ENCODE measurements at places on chromosomes 6 and 20.

- DNase-seq, result no peak
Observed at GRCh38 chr20:39190666-39191570, 228.8 kb downstream of the DHX35 start.

DNA sequence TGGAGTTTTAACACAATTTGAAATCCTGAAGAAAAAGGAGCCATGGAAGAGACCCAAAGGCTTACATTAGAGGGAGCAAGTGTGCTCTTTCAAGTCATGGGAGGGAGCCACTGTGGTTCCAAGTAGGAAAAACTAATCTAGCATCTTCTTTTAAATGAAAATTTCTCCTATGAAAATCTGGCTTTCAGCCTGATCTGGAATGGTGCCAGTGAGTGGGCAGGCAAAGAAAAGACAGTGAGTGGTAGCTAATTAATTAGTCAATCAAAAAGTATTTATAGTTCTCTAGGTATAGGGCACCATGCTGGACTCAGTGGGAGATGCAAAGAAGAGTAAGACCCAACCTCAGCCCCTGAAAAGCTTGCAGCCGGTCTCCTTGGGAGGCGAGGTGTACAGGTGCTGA is 21.9 kb downstream of the CAP2 start:
- DNase-seq, result no peak

DNA sequence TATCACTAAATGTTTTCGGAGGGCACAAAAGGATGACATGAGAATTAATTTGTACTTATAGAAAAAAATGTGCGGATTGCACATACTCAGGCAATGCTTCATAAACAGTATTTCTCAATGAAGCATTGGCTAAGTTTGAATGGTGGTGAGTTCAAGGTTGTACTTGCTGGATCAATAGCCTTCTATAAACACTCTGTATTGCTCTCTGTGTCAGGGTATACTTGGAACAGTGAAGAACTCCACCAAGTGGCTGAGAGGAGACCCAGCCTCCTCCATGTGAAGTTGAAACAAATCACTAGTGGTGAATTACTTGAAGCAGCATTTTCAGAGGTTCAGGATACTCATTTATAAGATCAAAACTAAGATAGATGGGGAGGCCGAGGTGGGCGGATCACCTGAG is 360.6 kb downstream of the RIMS1 start:
- no peak for DNase-seq

DNA sequence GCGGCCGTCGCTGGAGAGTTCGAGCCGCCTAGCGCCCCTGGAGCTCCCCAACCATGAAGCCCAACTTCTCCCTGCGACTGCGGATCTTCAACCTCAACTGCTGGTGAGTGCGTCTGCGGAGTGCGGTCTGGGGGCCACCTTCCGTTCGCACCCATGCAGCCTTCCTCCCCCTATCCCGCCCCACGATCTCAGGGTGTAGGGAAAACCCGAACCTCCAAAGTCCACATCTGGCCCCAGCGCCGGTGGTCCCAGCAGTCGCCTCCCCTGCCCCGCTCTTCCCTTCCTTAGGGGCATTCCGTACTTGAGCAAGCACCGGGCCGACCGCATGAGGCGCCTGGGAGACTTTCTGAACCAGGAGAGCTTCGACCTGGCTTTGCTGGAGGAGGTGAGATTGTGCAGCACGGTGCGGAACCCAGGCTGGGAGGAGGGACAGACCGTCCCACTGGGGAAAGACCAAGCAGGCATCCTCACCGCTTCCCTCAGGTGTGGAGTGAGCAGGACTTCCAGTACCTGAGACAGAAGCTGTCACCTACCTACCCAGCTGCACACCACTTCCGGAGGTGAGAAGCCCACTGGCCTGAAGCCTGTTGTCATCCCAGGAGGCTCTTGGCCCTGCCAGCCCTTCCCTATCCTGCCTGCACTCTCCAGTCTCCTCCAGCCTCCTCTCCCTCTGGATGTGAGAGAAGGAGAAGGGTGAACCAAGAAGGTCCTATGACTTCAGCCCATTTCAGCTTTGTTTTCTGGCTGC is 719 bp downstream of the SMPD2 start:
- no peak for DNase-seq

DNA sequence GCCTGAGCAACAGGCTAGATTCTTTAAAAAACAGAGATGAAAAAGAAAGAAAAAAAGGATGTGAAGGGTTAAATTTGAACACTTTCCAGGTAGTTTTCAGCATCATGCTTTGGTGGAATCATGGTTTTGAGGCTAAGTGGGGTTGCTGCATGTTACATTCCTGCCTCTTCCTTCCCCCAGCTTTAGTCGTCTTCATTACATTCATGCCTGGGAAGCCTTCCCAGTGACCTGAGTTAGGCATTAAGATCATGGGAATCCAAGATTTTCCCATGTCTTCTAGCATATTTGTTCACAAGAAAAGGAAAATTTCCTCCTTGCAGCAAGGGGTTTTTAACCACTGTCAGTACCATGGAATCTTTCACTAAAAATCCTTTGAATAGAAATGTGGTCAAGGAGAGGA is 12.0 kb downstream of the TPX2 start:
- no peak for DNase-seq

DNA sequence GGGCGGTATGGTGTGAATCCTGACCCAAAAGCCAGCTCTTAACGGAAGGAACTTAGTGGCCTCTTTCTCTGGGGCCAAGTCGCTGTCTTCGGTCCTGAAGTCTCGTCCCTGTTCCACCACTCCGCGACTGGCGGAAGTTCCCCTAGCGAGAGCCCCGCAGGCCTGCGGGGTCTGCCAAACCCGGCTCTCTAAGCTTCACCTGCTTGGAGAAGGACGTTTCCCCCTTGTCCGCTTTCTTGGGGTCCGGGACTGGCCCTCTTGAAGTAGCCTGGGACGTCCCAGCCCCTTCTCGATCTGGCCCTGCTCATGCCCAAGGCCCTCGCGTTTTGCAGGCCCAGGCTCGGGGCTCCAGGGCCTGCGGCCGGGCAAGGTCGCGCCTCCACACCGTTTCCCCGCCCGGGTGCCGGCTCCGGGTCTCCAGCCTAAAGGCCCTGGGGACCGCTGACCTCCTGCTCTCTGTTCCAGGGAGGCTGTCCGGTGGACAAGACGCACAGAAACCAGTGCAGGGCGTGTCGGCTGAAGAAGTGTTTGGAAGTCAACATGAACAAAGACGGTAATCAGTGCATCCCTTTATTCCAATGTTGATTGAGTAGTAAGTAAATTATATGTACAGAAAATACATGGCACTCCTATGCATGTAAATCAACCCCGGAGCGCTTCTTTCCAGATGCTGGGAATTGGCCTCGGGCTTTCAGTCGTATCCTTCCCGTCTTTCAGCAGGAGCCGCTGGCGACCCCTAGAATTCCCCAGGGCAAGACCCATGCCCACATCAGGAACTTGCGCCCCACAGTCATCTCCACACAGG is 8.8 kb downstream of the NR2E1 start:
- DNase-seq, result no peak

GRCh38 chr20:1302685-1303541 is 26.0 kb downstream of the SDCBP2 start:
- DNase-seq, result no peak

- DNase-seq, result no peak
Observed at GRCh38 chr6:133779916-133780695, 108.8 kb upstream of the TCF21 start.

GRCh38 chr6:88922775-88923548 is 40.5 kb downstream of the RNGTT start:
- DNase-seq, result no peak

GRCh38 chr6:143166247-143166695 is 105.6 kb downstream of the AIG1 start:
- no peak for DNase-seq

- DNase-seq, result no peak
Observed at GRCh38 chr6:16236009-16236501, 2.3 kb upstream of the GMPR start.

DNA sequence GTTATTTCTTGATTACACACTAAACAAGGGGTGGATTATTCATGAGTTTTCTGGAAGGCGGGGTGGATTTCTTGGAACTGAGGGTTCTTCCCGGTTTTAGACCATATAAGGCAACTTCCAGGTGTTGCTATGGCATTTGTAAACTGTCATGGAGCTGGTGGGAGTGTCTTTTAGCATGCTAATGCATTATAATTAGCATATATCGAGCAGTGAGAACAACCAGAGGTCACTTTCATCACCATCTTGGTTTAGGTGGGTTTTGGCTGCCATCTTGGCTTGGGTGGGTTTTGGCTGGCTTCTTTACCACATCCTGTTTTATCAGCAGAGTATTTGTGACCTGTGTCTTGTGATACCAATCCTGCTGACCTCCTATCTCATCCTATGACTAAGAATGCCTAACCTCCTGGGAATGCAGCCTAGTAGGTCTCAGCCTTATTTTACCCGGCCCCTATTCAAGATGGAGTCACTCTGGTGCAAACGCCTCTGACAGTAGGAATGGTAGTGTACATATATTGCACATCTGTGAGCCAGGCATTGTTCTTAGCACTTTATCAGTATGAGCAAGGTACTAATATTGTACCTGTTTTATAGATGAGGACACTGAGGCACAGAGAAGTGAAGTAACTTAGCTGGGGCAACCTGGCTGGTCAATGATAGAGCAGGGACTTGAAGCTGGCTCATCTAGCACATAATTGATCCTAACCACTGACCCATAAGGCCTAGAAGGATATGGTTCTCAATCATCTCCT is 203.7 kb downstream of the NFATC2 start:
- DNase-seq, result no peak

- peak; percentile 63 for DNase-seq
Observed at GRCh38 chr20:32902456-32903420, 44.0 kb downstream of the EFCAB8 start.

DNA sequence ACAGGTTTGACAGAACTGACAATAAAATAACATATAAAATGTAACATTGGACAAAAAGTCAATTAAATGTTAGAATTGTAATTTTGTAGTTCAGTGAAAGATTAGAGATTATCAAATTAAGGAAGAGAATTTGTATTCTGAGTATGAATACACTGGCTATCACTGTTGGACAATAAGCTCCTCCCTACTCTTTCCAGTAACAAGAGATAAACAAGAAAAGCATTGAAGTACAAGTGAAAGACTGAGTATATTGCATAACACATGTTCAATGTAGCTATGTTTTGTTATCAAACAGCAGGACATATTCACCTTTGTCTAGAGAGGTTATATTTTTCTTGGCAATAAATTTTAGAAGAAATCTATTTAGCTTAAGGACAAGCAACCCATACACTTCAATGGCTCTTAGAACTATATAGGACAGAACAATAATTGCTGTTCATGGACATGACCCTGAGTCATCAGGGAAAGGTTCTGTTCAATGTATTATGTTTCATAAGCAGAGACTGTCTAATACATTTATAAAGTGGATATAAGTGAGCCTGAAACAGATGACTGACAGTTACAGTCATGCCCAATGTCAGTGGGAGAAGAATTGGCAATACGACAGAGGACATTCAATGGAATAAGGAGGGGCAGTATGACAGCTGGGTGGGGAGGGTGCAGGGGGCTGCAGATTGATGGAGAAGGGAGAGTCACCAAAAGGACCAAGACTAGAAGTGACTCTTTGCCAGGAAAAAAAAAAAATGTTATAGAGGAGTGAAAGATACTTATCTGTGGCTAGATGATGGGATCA is 520.4 kb downstream of the FRK start:
- DNase-seq, result no peak

DNA sequence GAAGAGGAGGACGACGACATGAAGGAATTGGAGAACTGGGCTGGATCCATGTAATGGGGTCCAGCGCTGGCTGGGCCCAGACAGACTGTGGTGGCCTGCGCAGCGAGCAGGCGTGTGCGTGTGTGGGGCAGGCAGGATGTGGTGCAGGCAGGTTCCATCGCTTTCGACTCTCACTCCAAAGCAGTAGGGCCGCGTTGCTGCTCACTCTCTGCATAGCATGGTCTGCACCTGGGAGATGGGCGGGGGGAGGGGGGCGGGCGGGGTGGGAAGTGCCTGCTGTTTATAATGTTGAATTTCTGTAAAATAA is 42.3 kb downstream of the CHMP4B start:
- DNase-seq, result no peak

DNA sequence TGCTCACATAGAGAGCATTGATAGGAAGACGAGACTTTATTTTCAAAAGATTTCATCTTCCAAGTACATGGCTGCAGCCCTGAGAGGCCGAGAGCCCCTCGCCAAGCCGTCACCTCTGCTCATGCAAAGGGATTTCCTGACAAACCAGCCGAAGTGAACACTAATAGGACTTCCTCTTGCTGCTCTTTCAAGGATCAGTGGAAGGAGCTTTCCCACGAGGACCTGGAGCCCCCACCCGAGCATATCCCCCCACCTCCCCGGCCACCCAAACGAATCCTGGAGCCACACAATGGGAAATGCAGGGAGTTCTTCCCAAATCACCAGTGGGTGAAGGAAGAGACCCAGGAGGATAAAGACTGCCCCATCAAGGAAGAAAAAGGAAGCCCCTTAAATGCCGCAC is 69.3 kb downstream of the PTPN1 start:
- no peak for DNase-seq

GRCh38 chr6:37580176-37580955 is 80.7 kb upstream of the CCDC167 start:
- DNase-seq, result no peak

DNA sequence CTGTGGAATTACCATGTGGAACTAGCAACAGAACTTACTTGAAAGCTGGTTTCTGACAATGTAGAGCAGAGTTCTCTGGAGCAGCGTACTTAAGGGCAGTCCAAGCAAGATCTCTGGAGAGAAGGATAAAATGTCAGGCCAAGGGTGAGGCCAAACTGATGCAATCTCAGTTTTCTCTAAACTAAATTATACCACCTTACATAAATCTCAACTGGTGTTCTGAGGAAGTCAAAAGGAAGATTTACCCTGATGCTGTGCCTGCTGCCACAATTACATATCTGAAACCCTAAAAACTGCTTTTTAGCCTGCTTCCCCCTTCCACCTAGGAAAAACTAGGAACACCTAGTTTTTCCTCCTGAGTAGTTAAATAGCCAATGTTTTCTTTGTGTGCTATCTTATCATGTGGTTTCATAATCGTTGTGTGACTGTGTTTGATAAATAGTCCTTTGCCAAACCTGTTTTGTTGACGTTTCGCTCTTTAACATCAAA is 28.1 kb downstream of the NCOA7 start:
- DNase-seq, result no peak

- DNase-seq, result no peak
Observed at GRCh38 chr6:4510906-4511640, 265.1 kb upstream of the CDYL start.

DNA sequence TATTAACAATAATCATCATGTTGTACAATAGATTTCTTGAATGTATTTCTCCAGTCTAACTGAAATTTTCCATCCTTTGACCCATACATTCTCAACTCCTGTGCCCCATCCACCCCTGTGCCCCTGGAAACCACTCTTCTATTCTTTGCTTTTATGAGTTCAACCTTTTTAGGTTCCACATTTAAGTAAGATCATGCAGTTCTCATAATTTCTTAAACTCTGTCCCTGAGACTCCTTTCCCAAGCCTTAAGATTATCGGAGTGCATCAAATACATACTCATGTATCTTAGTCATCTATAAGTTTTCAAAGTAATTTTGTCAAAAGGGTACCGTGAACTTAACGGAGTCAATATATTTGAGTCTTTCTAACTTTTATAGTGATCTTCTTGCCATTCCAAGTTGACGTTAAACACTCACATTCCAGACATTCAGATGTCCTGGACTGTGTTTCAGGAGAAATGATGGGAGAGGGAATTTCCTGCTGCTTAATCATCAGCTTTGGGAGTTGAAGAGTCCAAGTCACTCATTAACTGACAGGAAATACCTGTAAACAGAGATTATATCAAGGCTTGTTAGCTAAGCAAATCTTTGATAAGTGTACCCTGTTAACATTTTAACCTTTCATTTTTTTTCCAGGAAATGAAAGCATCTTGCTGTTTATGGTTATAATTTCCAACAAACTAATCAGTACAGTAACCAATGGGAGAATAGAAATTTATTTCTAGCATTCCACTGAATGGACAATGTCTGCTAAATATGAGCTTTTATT is 73.3 kb downstream of the ADGRG6 start:
- no peak for DNase-seq

- no peak for DNase-seq
Observed at GRCh38 chr6:25330796-25331685, 51.9 kb downstream of the CARMIL1 start.
